ENCODE measurements at places on chromosomes 11 and 22.

GRCh38 chr11:115383431-115383830 lies 120.8 kb downstream of the CADM1 start:
- no peak overlapping the region for H3K4me3 ChIP-seq
- no peaks in the 10 kb centered on the region for H3K27me3 ChIP-seq
- no peaks in the 10 kb centered on the region for H3K4me1 ChIP-seq
- no peak for DNase-seq
- no peak overlapping the region for H3K27ac ChIP-seq

GRCh38 chr11:60455531-60456042 lies at the start of gene MS4A1:
TSS of gene MS4A1 (plus strand) at chr11:60455847. CDS start at chr11:60462375, 6,528 bp downstream.
- no peaks in the 10 kb centered on the region for H3K36me3 ChIP-seq
- DNase-seq: no peak
- H3K27me3 ChIP-seq: no peaks in the 10 kb centered on the region
- H3K4me3 ChIP-seq: no peak within 1 kb of the TSS
- H3K4me1 ChIP-seq: no peaks in the 10 kb centered on the region
- H3K27ac ChIP-seq: no peak within 1 kb of the TSS

DNA sequence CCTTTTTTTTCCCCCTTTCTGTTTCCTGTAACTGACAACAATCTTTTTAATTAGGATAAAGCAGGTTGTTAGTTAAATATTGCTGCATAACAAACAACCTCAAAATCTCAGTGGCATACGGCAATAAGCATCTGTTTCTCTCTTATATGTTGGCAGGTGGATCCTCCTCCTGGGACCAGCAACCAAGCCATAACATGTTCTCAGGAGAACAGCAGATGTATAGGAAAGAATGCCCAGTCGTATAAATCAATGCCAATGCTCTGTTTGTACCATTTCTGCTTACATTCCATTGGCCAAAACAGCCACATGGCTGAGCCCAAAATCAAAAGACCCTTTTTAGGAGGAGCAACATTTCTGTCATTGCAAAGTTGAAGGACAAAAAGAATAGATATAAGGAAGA lies 445.7 kb downstream of the AASDHPPT start:
- no peaks in the 10 kb centered on the region for H3K36me3 ChIP-seq
- no peak for DNase-seq
- no peak overlapping the region for H3K27ac ChIP-seq
- H3K4me1 ChIP-seq: no peaks in the 10 kb centered on the region

GRCh38 chr11:22920939-22921565 lies 60.8 kb upstream of the CCDC179 start:
- H3K4me1 ChIP-seq: no peaks in the 10 kb centered on the region
- H3K27me3 ChIP-seq: no peaks in the 10 kb centered on the region
- H3K4me3 ChIP-seq: no peak overlapping the region

DNA sequence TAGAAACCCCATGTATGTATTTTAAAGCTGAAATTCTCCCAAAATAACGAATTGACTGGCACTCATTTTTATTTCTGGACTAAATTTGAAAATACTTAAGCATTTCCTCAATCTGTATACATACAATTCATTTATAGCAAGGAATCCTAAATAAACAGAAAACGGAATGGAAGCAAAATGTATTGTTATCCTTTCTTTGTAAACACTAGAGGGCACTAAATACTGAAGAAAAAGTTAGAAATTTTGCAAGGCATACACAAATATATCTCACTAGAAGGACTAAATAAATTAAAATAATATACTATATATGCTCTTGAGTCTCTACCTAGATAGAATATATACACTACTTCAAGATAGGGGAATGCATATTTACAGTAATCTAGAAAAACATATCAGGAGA lies 23.1 kb upstream of the ANO5 start:
- H3K27me3 ChIP-seq: no peaks in the 10 kb centered on the region
- no peaks in the 10 kb centered on the region for H3K4me1 ChIP-seq
- H3K27ac ChIP-seq: no peak overlapping the region
- no peak for DNase-seq
- no peaks in the 10 kb centered on the region for H3K36me3 ChIP-seq

Measured in esophagus squamous epithelium (tissue), 5 donors.